ENCODE measurements at places on chromosomes 4 and X.

DNA sequence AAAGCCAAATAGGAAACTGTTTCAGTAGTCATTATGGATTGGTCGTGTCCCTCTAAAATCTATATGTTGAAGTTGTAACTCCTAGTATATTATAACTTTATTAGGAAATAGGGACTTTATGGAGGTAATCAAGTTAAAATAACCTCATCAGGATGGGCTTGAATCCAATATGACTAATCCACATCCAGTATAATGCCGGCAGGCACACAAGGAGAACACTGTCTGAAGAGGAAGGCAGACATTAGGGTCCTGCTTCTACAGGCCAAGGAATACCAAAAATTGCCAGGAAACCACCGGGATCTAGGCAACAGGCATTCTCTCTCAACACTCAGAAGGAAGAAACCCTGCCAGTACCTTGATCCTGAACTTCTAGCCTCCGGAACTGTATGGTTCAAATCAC lies 130.3 kb downstream of the ATP10D start:
- no peak for DNase-seq

DNA sequence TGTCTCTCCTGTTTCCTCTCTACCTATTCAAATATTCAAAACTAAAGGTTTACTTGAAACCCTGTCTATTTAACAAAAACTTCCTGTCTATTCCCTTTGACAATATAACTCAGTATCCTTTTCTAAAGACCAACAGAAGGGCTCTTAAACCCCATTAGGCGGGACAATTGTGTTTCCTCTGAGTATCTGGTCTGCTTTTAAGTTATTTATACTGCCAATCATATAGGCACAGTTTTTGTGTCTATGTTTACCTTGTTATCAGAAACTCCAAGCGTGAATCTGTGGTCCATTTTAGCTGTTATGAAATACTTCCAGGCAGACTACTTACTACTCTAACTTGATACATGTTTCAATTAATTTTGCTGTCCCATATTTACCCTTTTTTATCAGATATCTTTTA lies 350.0 kb upstream of the CTSO start:
- DNase-seq: no peak

- no peak for DNase-seq
Measured at GRCh38 chr4:102551958-102552565, 50.9 kb downstream of the NFKB1 start.

DNA sequence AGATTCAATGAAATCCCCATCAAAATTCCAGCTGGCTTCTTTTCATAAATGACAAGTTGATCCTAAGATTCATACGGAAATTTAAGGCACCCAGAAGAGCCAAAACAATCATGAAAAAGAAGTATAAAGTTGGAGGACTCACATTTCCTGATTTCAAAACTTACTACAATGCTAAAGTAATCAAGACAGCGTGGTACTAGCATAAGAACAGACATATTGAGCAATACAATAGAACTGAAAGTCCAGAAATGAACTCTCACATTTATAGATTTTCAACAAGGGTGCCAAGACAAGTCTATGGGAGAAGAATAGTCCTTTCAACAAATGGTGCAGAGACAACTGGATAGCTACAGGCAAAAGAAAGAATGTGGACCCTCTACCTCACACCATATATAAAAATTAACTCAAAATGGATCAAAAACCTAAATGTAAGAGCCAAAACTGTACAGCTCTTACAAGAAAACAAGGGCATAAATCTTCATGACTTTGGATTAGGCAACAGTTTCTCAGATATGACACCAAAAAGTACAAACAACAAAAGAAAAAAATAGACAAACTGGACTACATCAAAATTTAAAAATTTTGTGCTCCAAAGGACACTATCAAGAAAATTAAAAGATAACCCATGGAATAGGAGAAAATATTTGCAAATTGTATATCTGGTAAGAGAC lies 28.5 kb downstream of the SASH3 start:
- peak; percentile 80 for DNase-seq

GRCh38 chrX:47746446-47746845 lies 87.5 kb upstream of the UXT start:
- DNase-seq: no peak

DNA sequence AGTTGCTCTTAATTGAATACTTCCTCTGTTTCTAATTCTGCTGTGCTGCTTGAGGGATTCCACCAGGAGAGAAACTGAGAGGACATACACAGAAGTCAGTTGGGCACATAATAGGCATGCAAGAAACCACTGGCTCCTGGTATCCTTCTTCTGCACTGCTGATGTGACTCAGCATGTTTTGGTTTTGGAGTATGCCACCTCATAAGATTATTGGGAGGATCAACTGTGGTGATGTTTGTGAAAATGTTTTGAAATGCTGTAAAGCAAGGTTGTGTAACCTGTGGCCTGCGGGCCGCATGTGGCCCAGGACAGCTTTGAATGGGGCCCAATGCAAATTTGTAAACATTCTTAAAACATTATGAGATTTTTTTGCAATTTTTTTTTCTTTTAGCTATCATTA lies 119.6 kb downstream of the GATB start:
- peak; percentile 24 for DNase-seq

DNA sequence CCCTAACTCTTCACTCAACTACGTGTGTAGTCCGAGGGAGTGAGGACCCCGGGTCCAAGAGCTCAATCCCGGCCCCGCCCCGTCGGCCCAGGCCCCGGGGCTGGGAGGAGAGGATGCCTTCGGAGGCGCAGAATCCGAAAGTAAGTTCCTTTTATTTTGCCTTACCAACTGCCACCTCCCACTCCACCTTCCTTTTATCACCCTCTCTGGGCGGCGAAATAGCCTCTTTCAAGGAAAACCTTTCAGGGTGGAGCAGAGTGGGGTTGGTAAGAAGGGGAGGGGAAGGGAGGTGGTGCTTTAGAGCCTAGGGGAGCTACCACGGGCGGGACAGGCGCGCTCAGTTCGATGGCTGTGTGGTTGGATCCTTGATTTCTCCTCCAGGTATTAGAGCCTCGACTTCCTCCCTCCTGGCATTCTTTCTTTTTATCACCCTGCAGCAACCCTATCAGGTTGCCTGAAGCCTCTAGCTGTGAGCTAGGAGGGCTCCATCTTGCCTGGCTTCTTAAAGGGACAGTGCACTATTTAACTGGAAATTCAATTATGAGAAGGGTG lies 191.2 kb downstream of the RRAGB start:
- no peak for DNase-seq

DNA sequence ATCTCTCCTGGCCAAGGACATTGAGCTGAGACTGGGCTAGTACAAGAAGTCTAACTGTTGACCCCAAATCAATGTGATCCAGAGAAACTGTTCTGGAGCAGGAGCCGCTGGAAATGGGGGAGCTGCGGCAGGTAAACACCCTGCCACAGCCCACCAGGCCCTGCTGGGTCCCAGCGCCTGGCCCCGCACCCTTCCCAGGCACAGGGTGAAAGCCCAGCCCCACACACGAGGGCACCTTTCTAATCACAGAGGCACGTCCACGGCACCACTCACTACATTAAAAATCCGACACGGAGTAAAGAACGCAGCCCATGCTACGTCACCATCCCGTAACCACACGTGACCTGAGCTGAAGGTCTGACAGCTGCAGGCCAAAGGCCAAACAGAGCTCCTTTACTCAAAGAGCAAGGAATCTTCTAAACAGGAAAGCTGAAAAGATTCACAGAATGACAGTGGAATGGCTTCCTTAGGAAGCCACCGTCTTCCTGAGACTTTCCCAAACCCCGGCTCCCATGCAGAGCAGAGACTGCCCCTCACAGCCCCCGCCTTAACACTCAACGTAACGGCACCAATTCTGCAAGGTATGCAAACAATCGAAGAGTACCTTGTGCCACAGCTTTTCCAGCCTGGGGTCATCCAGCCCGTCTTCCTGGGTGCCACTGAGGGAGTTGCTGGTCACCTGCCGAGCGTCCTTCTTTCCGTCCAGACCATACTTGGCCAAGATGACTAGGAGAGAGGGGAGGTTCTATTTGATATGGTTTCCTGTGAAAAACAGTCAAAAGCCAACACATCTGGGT lies 12.6 kb downstream of the LRPAP1 start:
- no peak for DNase-seq

GRCh38 chrX:141278306-141278705 lies 36.0 kb upstream of the SPANXC start:
- DNase-seq: no peak

- DNase-seq: no peak
Measured at GRCh38 chrX:104255465-104255864, 732 bp upstream of the ESX1 start.

- no peak for DNase-seq
Measured at GRCh38 chr4:123419885-123420755, 23.5 kb downstream of the SPRY1 start.

DNA sequence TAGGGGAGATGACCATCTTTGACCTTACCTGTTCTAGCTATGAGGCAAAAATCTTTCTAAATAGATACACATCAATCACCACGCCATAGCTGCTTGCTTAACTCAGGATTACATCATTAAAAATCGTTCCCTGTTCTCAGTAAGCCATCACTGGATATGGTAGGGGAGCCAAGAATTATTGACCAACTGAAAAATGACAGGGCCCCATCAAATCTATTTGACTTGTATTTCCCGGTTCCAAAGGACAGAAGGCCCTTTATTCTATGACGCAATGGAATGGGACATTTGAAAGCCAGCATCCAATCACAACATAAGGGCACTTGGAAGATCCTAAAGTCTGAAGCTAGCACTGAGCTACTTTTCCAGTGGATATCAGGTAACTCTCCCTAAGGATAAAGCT lies 75.6 kb upstream of the NOCT start:
- DNase-seq: no peak

GRCh38 chr4:103011378-103012025 lies 8.0 kb downstream of the SLC9B1 start:
- no peak for DNase-seq

DNA sequence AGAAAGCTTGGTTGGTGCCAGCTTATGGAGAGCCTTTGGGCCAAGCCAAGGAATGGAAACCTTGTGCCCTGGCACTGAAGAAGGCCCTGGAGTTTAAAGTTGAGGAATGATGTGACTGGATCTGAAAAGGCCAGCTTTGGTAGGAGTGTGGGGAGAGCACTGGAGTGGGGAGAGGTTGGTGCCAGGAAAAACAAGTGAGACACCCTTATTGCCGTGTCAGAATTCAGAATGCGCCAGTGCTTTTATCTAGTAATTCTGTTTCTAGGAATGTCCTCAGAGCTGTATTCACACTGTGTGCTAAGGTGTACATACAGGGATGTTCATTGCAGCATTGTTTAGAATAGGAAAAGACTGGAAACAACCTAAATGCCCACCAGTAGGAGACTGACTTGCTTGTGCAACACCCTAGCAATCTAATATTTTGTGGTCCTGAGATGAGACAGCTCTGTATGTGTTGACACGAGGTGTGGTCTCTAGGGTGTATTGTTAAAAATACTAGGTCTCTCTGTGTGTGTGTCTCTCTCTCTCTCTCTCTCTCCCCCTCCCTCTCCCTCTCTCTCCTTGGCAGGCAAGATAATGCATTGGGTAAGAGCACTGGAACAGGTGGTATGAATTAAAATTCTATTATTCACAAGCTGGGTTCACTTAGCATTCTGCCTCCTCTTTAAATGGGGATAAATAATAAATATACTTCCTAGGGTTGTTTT lies 107.8 kb downstream of the GATB start:
- no peak for DNase-seq

DNA sequence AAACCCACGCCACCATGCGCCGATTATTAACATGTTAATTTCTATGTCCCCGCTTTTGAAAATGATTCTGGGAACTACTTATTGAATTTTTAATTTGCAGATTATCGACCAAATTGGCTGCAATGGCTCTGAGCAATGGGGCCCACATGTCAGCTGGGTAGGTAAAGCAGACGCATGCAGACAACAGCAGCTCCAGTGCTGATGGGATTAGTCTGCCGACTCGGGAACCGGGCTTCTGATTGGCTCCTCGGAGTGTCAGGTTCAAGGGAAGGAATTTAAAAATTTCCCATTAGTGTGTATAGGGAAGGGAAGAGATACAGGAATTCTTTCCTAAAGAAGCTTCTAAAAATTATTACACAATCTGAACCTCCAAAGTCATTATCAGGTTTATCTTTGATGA lies 77.4 kb upstream of the PPARGC1A start:
- DNase-seq: no peak

DNA sequence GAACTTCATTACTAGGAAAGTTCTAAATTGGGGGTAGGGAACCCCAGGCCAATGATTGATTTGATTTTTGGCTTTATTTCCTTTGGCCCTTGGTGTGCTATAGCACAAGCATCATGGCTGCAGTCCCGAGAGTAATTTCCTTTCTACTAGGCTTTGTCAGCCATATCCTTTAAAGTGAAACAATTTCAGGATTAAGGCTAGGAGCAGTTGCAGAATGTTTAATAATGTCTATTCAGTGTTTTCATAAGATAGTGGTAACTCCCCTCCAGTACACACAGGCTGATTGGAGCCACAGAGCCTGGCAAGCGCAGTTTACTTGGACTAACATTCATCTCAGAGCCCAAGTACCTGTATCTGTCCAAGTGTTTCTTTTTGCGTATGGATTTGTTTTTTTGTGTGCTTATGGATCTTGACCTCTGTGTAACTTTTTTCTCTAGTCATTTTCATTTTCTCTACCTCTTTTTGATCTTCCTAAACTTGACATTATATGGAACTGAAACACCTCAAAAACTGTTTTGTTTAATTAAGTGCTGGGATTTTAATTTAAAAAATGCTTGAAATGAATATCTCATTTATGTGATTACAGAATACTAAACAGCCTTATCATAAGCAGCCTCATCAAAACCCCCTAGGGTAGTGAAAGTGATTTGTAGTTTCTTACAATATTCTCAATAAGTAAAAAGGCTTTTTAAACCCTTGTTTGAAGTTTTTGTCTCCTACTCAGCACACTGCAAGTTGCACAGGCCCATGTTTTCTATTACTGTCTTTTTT lies 7.5 kb downstream of the STIM2 start:
- no peak for DNase-seq

GRCh38 chr4:159048166-159048886 lies 54.6 kb upstream of the RAPGEF2 start:
- DNase-seq: no peak

DNA sequence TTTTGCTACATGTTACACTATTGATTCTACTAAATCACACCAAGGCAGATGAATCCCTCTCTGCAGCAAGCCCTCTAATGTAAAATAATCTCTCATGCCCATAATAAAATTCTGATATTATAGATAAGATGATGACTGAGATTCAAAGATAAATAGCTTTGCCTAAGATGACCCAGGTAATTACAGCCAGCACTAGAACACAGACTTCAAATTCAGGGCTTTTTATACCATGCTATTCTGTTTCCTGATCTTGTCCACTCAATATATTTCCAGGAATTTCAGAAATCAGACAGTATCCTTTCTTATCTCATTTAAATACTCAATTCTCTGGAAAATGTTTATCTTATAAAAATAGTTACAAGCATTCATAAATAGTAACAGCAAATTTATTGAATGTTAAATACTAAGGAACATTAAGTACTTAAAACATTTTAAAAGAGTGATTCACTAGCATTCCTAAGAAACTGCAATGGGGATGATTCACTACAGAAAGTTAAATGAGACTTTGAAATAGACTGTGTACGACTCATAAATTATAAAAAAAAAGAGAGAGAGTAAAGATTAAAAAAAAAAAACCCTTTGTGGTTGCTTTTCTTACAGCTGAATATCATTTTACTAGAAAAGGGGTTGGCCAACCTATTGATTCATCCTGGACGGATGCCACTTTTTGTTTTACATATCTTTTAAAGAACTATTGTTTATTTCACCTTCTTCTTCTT lies 45.8 kb upstream of the IL21 start:
- no peak for DNase-seq

All from inflammatory macrophage treated with lipopolysaccharide for 4 hours (primary cell).